ENCODE measurements at places on chromosomes 1 and 21. TPM values are rescaled to one million over a fixed set of nuclear protein-coding genes. Genes with fewer than 3 reads are reported as not detected.

VSIG8 gene
- not detected for total RNA-seq

CRYAA gene
- not detected for total RNA-seq

RGS4 gene
- total RNA-seq: 27.5 TPM

- H3K27me3 ChIP-seq: no peaks in the 10 kb centered on the region
- DNase-seq: no peak
- no peaks in the 10 kb centered on the region for H3K36me3 ChIP-seq
- no peak overlapping the region for H3K4me3 ChIP-seq
Measured at GRCh38 chr1:220566869-220567268, 38.9 kb downstream of the MARK1 start.

DNA sequence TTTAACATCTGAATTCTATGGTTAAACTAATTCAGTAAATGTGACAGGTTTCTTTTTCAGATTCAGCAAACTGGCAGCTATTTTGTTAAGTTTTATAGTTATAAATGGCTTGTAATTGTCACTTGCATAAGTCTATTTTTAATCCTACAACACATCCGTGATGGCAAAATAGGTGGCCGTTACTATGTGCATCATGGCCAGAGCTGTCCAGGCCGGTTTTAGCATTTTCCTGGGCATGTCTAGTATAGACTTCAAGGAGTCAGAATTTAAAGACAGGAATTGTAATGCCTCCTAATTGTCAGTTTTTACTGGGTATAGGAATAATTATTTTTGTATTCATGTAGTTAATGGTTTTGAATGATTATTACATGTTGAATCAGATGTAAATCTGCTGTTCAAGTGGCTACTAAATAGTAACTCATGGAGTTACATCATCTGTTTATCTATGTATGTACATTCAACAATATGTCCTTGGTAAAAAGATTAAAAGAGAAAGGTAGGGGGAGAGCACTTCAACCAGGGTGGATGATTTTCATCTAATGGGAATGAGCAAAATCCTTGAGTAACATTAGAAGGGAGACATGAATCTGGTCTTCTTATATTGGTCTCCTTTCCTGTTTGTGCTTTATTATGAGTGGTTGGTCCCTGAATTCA lies 3.2 kb upstream of the B3GALT2 start:
- no peaks in the 10 kb centered on the region for H3K27me3 ChIP-seq
- peak overlapping the region; percentile 10 for H3K4me3 ChIP-seq
- peaks cover 20% of the 10 kb centered on the region for H3K36me3 ChIP-seq
- H3K27ac ChIP-seq: peak overlapping the region; percentile 35
- H3K4me1 ChIP-seq: peaks cover 27% of the 10 kb centered on the region
- DNase-seq: no peak

- DNase-seq: no peak
- no peak overlapping the region for H3K4me3 ChIP-seq
- H3K4me1 ChIP-seq: no peaks in the 10 kb centered on the region
- no peaks in the 10 kb centered on the region for H3K36me3 ChIP-seq
Measured at GRCh38 chr1:210792250-210793102, 341.5 kb downstream of the KCNH1 start.

GRCh38 chr1:180534214-180534613 lies 24.6 kb upstream of the OVAAL start:
- no peaks in the 10 kb centered on the region for H3K27me3 ChIP-seq
- no peaks in the 10 kb centered on the region for H3K36me3 ChIP-seq
- H3K4me1 ChIP-seq: peaks cover 11% of the 10 kb centered on the region
- DNase-seq: no peak

All from type B pancreatic cell (in vitro differentiated cells).